ENCODE measurements at places on chromosomes 12 and 14.

DNA sequence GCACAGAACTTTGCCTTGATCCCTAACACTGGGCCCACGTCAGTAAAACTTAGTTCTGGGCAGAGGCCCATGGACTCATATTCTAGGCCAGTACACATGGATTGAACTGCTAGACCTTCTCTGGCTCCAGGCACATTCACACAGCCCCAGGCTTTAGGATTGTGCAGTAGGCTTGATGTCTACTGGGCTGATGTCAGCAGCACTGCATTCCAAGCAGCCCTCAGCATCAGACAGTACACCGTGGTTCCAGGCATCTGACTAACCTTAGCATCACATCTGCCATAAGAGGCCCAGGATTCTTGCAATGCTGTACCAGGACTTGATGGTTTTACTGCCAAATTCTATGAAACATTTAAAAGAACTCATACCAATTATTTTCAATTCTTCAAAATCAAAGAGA lies 301.9 kb downstream of the CCER1 start:
- no peak for DNase-seq

DNA sequence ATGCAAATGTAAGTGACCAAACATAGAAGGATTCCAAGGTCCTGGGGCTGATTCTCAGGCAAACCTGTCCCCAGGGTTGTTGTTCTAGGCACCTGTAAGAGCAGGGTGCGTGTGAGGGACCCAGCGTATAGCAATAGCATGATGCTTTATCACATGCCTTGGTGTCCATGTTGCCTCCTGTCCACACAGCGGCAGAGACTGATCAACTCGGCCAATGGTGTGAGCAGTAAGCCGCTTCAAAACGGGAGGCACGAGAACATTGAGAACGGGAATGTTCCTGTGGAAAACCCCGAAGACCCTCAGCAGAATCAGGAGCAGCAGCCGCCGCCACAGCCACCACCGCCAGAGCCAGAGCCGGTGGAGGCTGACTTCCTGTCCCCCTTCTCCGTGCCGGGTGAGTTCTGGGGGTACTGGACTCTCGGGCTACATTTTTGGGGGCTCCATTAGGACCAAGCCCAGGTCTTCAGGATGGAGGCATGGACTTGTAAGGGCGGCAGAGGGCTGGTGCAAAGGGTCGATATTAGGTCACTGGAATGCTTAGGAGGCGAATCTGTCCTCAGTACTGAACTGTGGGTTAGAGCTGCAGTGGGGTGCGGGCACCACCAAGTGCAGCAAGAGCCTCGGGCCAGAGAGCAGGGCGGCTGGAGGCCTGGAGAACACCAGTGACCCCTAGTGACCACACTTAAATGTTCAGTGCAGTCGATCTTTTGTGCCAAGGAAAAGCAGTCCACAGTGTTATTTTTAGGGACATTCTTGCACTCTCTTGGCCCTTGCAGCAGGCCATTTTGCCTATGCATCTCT lies 57.2 kb upstream of the RIN3 start:
- DNase-seq: no peak

GRCh38 chr12:82279536-82280058 lies 78.6 kb downstream of the CCDC59 start:
- no peak for DNase-seq

DNA sequence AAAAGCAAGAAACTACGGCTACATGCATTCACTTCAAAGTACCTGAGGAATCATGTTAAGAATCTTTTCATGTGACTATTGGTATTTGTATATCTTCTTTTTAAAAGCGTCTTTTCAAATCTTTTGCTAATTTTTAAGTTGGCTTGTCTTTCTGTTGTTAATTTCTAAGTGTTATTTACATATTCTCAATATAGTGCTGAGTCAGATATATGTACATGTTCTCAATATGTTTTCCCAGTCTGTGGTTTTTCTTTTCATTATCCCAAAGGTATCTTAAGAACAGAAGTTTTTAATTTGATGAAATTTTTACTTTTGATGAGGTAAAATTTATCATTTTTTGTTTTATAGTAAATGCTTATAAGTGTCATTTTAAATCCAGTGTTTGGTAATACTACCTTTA lies 24.0 kb downstream of the DCP1B start:
- no peak for DNase-seq

All from stimulated activated CD8-positive, alpha-beta memory T cell treated with anti-CD3 and anti-CD28 coated beads, Interleukin-4, amount 100 ng/mL, for 4 hours (primary cell).